ENCODE measurements at places on chromosomes 1 and 21.

DNA sequence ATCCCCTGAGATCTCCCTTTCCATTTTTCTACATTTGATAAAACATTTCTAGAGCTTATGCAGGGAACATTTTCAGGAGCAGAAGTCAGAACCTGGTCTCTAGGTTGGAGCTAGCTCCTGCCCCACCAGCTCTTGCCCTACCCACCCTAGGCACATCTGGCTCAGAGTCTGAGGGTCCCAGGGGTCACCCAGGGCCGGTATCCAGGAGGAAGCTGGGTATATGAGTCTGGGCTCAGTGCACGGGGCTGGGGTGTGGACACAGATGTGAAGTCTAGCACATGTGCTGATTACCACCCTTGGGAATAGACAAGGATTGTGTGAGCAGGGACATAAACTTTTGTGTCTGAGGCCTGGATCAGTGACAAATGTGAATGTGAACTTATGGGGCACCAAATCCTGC lies 95.4 kb downstream of the MATN1 start:
- no peak for DNase-seq

DNA sequence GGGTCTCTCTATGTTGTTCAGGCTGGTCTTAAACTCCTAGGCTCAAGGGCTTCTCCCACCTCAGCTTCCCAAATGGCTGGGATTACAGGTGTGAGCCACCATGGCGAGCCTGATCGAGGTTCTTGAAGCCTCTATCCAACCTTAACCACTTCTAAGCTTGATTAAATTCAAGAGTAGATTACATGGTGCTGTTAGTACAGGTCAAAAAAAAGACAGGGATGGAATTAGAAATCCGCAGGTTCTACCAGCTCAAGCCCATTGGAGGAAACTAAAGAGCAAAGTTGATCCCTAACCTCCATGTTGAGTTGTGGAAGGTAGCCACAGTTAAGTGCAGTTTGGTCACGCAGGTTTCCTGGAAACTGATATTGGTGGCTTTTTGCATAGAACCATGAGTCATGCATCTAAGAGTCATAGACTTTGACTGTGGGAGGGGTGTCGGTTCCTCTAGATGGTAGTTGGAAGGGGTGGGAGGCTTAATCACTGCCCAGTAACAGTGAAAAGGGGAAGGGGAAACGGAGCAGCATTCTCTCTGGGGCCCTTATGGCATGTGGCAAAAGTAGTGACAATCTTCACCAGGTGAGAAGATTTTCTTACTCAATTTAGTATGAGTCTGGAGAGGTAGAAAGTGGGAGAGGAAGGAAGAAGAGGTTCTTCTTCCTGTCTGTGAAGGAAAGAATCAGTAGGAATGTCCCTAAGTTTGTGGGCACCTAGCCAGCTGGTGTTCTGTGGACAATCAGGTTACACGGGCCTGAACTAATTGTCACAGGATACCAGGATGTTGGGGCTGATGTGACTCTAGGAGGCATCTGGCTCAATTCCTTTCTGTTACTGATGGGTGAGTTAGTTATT lies 7.0 kb downstream of the CD53 start:
- peak; percentile 56 for DNase-seq

GRCh38 chr1:53968125-53968513 lies 22.0 kb downstream of the LRRC42 start:
- no peak for DNase-seq

- DNase-seq, result no peak
These were observed 57.9 kb upstream of the S1PR1 start for GRCh38 chr1:101178688-101179491.

DNA sequence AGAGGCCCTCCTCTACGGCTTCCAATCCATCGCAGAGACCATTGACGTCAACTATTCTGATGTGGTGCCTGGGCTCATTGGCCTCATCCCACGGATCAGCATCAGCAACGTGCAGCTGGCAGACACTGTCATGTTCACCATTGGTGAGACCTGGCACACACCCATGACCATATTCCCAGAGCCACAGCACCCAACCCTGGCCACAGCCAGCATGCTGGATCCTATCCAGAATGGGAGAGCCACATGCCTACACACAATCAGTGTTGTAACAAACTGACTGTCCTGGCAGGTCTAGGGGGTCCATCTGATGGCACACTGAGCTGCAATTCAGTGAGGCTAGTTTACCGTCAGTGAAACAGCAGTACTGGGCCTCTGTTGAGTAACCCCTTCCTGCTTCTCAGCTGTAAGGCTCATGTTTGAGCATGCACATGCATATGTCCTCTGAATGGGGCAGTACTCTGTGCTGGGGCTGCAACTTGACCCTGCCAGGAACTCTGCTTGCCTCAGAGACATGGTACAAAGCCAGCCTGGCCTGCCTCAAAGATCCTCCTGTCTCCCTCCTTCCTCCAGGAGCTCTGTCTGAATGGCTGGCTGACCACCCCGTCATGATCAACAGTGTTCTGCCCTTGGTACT lies 10.8 kb downstream of the IPO13 start:
- no peak for DNase-seq
